ENCODE measurements at places on chromosomes 3 and 15.

DNA sequence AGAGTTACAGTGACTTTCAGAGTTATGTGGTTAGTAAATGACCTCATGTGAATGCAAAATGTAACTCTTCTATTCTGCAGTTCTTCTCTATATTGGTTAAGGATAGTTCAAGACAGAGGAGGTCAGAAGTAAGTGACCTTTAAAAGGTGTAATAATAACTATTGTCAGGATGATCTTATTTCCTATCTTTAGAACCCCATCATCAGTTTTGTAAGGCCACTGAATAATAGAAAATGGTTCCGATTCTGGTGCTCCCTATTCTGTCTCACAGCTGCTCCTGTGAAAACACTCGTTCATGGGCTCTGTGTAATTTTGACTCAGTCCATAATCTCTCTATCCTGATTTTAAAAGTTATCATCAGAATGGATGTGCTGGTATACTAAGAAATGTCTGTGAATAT, 463.3 kb downstream of the LPP start:
- no peak for DNase-seq

GRCh38 chr15:54226455-54226854, 248.2 kb downstream of the UNC13C start:
- no peak for DNase-seq

- DNase-seq = no peak
Measured at GRCh38 chr3:51974277-51974962, 444 bp upstream of the ABHD14A start.

DNA sequence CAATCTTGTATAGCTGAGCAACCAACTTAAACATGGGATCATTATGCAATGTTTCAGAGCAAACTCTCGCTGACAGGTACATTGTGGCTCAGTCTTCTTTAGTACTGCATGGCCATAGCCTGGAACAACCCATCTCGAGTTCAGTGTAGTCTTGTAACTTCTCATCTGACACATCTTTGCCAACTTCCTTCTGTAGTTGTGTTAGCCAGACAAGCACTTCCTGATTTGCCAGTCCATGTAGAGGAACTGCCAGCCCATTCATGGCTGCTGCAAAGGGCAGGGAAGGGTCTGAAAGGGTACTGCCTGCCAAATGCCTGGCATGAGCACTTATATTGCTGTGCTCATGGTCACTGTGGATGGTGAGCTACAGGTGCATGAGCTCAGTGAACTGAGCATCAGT, 49.2 kb upstream of the CCDC54 start:
- DNase-seq = no peak

DNA sequence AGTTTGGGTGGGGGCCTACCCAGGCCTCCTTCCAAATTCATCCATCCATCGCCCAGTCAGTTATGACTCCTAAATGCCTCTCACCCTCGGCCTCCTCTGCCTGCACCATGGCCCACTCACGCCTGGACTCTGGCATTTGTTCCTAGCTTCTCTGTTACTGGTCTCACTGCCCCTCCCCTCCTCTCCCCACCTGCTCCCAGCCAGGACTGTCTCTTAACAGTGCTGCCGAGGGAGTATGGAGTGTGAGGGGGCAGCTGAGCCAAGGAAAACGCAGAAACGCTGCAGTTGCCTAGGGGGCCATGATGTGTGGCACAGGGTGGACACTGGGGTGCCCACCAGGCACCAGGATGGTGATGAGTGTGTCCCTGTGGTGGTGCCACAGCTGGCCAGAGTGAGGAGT, 3.1 kb downstream of the RCCD1 start:
- DNase-seq = no peak
